ENCODE measurements at places on chromosomes 5 and 9. TPM values are rescaled to one million over a fixed set of nuclear protein-coding genes. Genes with fewer than 3 reads are reported as not detected.

DNA sequence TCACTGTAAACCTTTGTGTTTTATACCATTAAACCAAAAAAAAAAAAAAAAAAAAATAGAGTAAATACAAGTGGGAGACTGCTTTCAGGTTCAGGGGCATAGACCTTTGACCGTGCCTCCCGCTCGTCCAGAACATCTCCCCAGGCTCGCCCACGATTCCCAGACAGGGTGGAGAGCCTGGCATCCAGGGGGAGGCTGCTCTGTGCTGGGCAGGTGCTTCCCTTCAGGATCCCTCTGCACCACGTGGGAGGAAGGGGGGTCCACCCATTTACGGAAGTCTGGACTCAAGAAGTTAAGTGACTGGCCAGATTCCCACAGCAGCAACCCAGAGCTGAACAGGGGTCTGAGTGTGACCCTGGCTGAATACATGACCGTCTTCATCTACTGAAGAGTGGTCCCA lies 125.4 kb upstream of the LMX1B start:
- H3K4me1 ChIP-seq, result peaks cover 25% of the 10 kb centered on the region
- no peak overlapping the region for H3K27ac ChIP-seq
- peaks cover 10% of the 10 kb centered on the region for H3K36me3 ChIP-seq
- H3K4me3 ChIP-seq, result no peak overlapping the region
- no peaks in the 10 kb centered on the region for H3K27me3 ChIP-seq

GRCh38 chr5:113487781-113488644 lies at the start of gene MCC:
MCC (minus strand) TSS chr5:113488453.
- peak; percentile 46 for DNase-seq
- no peak within 1 kb of the TSS for H3K27ac ChIP-seq
- H3K4me3 ChIP-seq, result peak within 1 kb of the TSS; percentile 68
- peaks cover 23% of the 10 kb centered on the region for H3K4me1 ChIP-seq

DNA sequence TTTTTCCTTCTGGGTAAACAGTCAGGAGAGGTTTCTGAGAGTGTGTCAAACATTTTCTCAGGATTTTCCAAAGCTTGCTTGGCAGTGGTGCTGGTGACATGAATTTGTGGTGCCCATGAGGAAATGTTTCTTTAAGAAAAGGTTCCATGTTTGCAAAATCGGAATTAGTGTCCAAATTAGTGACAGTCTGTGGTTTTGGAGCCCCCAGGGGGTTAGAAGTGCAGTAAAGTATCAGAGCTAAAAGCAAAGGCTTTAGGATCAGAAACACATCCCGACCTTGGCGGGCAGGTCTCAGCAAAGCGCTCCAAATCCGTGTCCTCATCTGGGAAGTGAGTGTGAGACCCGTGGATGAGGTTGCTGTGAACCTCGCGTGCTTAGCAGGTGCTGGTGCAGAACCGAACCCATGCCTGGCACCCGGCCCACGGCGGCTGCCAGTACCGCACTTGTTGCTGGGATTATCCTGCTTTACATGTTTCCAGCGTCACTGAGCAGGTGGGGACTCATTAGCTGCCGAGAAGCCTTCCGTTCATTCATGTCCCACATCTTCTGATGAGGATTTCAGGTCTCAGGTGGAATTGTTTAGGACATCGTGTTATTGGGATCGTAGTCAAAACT lies 70.8 kb upstream of the COL5A1 start:
- no peak overlapping the region for H3K4me3 ChIP-seq
- no peaks in the 10 kb centered on the region for H3K27me3 ChIP-seq
- H3K4me1 ChIP-seq, result no peaks in the 10 kb centered on the region

- H3K4me3 ChIP-seq, result no peak overlapping the region
- no peak overlapping the region for H3K27ac ChIP-seq
- no peaks in the 10 kb centered on the region for H3K36me3 ChIP-seq
- peaks cover 9% of the 10 kb centered on the region for H3K27me3 ChIP-seq
- peaks cover 5% of the 10 kb centered on the region for H3K4me1 ChIP-seq
- DNase-seq, result no peak
Observed at GRCh38 chr5:171648279-171649074, 137.1 kb upstream of the SMIM23 start.

DNA sequence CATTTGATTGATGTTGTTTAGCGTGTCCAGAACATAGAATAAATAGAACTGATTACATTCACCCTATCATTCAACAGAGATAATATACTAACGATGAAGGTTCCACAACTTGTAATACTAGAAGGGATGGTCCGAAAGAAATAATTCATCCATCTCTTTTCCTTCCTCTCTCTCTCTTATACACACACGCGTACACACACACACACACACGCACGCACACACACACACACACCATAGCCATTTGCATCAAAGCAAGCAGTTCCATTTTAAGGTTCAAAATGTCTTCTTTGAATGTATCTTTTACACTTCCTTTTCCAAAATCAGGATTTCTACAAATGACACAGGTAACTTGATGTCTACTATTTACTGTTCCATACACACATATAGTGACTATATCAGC lies 887 bp downstream of the GDA start:
- H3K4me3 ChIP-seq, result no peak overlapping the region
- H3K36me3 ChIP-seq, result no peaks in the 10 kb centered on the region
- no peak for DNase-seq
- H3K4me1 ChIP-seq, result peaks cover 4% of the 10 kb centered on the region
- H3K27ac ChIP-seq, result no peak overlapping the region
- H3K27me3 ChIP-seq, result peaks cover 37% of the 10 kb centered on the region

DNA sequence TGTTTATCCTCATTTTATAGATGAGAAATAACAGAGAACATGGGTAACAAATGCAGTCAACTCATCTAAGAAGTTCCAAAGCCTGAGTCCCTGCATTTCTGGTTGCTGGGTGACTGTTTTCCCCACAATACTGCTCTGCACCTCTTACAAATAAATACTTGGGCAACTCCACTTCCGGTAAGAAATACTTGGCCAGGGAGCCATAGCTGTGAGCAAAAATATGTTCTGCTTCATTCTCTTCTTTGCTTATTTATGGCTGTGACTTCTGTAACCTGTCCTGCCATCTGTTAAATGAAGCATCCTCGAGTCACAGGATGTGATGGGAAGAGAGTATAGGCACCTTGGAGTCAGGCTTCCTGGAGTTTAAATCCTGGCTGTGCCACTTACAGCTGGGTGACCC lies 49.9 kb downstream of the GDNF start:
- no peaks in the 10 kb centered on the region for H3K4me1 ChIP-seq
- peaks cover 10% of the 10 kb centered on the region for H3K27me3 ChIP-seq
- H3K27ac ChIP-seq, result no peak overlapping the region
- no peaks in the 10 kb centered on the region for H3K36me3 ChIP-seq
- no peak for DNase-seq
- H3K4me3 ChIP-seq, result no peak overlapping the region

DNA sequence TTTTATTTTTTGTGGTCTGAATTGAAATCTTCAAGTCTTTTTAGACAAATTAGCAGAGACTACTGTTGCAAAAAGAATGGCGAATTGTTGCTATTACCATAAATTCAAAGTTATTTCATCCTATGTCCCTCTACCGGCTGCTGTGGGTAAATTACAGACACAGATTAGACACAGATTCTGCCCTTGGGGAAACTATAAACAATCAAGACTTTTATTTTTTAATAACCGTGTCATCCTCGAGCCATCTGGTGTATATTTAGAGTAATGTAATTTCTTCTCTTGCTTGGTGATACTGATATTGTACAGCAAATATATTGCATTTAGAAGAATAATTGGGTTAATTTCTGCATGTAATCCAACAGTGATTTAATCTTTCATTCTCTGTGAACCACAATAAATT lies 228.0 kb upstream of the ADAMTSL1 start:
- H3K4me1 ChIP-seq, result no peaks in the 10 kb centered on the region
- no peaks in the 10 kb centered on the region for H3K36me3 ChIP-seq
- H3K27ac ChIP-seq, result no peak overlapping the region
- DNase-seq, result no peak

GRCh38 chr9:98774746-98775145 lies 21.6 kb downstream of the ANKS6 start:
- no peak overlapping the region for H3K27ac ChIP-seq
- peaks cover 2% of the 10 kb centered on the region for H3K4me1 ChIP-seq
- no peak overlapping the region for H3K4me3 ChIP-seq
- no peaks in the 10 kb centered on the region for H3K27me3 ChIP-seq

- H3K4me1 ChIP-seq, result no peaks in the 10 kb centered on the region
- H3K36me3 ChIP-seq, result no peaks in the 10 kb centered on the region
- peaks cover 5% of the 10 kb centered on the region for H3K27me3 ChIP-seq
- DNase-seq, result no peak
- no peak overlapping the region for H3K27ac ChIP-seq
- no peak overlapping the region for H3K4me3 ChIP-seq
Observed at GRCh38 chr9:77710316-77710715, 62.2 kb upstream of the GNA14 start.

DNA sequence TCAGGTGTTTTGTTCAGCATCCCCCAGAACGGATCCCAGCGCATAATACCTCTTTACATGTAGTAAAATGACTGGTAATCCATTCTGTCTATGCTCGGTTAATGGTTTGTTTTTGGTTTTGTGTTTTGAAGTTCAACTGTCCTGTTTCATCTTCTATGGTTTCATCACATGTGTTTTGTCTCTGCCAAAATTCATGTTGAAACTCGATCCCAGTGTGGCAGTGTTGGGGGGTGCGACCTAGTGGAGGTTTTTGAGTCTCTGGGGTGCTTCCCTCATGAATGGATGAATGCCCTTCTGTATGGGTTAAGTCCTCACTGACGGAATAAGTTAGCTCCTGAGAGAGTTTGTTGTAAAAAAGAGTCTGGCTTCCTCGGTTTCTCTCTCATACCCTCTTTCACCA lies 317.4 kb downstream of the KDM4C start:
- H3K4me1 ChIP-seq, result no peaks in the 10 kb centered on the region
- no peaks in the 10 kb centered on the region for H3K27me3 ChIP-seq
- H3K27ac ChIP-seq, result no peak overlapping the region
- H3K36me3 ChIP-seq, result peaks cover 20% of the 10 kb centered on the region

- DNase-seq, result no peak
- H3K27me3 ChIP-seq, result no peaks in the 10 kb centered on the region
- no peak overlapping the region for H3K27ac ChIP-seq
- H3K4me3 ChIP-seq, result no peak overlapping the region
- no peaks in the 10 kb centered on the region for H3K4me1 ChIP-seq
- no peaks in the 10 kb centered on the region for H3K36me3 ChIP-seq
Observed at GRCh38 chr5:2783223-2783622, 31.7 kb upstream of the IRX2 start.

DNA sequence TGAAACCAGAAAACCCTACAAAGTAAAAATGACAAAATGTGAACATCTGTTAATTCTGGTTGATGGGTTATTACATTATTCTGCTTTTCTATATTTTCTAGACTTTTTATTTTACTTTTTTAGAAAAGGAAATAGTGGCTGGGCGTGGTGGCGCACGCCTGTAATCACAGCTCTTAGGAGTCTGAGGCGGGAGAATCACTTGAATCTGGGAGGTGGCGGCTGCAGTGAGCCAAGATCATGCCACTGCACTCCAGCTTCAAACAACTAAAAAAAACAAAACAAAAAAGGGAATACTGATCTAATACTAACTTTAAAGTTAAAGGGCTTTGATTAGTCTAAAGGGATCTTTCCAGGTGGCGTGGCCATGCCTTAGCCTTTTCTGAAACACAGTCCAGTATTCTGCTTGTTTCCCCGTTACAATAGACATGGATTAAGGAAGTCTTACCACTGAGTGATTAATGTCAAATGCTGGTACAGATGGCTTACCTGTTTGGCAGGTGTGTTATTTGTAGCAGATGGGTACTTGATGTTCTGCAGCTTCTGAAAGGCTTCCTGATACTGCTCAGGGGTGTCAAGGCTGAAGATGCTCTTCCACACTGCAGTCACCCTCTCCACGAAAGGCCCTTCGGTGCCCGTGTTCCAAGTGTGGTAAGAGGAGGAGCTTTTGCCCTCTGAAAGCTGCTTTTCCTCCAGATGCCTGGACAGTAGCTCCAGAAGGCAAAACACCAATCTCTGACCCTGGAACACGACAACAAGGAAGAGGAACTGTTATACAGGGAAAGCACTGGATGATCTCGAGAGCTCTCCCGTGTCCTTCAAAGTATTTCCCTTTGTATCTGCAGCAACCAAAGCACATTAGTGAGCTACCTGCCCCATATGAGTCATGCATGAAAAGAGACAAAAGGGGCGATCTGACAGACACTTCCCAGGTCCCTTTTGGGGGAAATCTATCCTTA lies 37.5 kb downstream of the CNOT8 start:
- no peak overlapping the region for H3K4me3 ChIP-seq
- H3K27ac ChIP-seq, result no peak overlapping the region
- no peak for DNase-seq
- H3K36me3 ChIP-seq, result peaks cover 43% of the 10 kb centered on the region
- no peaks in the 10 kb centered on the region for H3K27me3 ChIP-seq

DNA sequence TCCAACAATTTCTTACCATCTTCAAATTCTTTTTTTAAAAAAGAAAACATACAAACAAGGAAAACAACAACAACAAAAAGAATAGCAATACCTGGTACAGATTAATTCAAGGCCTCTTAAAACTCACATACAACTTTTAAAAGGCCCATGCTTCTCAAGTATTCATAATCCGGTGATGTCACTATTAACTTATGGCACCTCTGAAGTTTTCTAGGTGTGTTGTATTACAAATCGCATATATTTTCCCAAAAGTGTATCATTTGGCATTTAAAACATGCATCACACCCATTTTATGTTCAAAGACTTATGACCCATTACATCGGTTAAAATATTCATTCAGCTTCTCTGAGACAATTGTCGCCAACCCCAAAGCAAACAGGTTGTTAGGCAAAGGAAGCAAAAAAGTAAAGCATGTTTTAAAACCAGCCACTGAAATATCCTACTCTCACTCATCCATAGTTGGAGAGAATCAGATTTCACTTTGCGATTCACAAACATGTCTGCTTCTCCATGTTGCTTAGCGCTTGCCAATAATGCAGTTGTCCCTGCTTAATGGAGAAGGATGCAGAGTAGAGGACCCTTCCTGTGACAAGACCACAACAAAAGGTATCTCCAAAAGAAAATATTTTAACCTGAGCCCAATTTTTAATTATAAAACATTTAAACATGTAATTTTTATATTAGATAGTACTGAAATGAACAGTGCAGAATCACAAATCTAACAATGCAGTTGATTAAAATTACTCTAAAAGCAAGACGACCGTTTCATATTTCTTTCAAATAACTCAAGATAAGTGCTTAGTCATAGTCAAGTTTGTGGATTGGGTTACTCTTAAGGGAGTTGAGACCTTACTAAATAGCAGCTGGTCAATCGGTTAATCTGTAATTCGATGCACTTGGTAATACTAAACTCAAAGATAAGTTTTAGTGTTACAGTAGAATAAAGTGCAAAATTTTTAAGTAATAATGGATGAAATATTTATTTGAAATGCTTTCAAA lies 1.6 kb downstream of the SKP1 start:
- H3K27me3 ChIP-seq, result no peaks in the 10 kb centered on the region
- H3K4me1 ChIP-seq, result peaks cover 30% of the 10 kb centered on the region
- no peak for DNase-seq
- H3K27ac ChIP-seq, result peak overlapping the region; percentile 97

The CYSTM1 gene
- total RNA-seq, result 23.0 TPM

The GABRG2 gene
- total RNA-seq, result not detected

The BAAT gene
- not detected for total RNA-seq

Measured in activated CD8-positive, alpha-beta memory T cell treated with anti-CD3 and anti-CD28 coated beads, Interleukin-2, amount 10 ng/mL, durations not matched to agents 7 days and 5 days (primary cell).